ENCODE measurements at places on chromosomes 7 and 10. TPM values are rescaled to one million over a fixed set of nuclear protein-coding genes. Genes with fewer than 3 reads are reported as not detected.

DNA sequence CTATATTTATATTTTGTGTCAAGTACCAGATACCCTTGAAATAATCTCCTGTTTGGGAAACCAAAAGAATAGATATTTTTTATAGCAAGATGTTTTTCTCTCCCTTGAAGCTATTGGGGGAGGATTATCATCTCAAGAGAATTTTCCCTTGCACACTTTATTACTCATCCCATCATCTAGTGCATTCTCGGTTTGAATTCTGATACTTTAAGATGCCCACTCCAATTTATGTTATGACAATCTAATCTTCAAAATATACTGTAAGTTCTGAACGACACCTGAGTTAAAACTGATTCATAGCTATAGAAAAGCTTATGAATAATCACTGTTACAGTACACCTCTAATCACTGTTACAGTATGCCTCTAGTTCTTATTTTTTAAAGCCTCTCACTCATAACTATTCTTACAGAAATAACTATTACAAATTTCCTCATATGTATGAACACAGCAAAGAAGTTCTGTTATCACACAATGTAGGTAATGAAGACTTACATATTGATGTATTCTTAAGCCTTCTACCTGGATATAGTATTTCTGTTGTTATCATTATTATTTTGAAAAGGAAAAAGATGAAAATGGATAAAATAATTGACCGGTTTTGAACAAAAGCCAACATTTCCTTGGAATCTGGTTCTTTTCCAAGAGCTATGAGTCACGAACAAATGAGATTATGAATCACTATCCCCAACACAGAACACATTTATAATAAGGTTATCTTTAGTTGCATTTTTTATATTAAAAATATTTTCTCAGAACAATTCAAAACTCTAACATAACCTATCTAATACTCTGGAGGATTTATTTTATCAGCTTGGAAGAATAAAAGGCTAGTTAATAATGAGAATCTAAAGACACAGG lies 72.3 kb upstream of the FAM13C start:
- DNase-seq, result no peak

DNA sequence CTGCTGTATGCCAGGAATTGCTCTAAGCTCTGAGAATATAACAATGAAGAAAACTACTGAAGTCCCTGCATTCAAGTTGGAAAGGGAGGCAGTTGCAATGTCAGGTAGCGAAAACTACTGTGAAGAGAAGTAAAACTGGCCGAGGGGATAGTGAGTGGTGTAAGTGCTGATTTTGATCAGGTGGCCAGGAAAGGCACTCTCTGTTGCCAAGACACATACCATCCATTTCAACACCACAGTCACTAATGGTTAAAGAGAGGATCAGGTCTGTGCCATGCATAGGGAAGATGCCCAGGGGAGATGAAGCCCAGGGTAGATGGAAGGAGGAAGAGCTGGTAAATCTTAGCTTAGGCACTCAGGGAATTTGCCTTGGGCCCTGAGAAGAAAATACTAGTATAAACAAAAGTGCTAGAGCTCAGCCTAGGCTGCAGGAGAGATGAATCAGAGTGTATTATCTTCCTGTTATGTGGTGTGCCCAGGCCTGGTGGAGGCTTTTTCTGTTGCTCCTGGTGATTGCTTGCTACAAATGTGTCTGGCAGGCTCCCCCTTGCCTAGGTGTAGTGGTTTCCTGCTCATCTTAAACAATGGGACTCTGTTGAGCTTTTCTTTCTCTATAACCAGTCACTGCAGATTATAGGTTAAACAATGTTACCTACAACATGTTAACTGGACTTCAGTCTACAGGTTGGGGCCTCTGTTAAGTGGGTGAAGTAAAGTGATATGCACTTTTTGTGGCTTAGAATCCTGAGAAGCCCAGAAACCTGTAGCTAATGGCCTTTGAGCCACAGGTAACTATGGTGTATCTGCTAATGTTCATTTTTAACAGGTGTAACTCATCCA lies 125.5 kb downstream of the LRRC4 start:
- DNase-seq, result no peak

DNA sequence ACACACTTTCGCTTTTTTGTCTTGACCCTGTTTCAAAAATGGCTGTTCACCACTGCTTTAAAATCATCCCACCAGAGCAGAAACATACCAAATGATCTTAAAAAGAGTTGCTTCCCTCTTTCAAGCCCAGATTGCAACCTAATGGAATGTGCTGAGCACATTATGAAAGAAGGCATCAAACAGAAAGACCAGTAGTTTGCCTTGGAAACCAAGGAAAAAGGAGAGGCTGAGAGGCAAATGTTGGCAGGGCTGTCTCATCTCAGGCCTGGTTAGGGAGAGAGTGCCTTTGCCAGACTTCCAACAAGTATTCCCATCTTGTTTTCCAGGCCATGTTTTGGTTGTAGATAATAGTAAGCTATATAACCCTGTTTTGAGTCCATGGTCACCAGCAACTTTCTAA lies 64.3 kb downstream of the ABCB4 start:
- DNase-seq, result no peak

- DNase-seq, result no peak
Measured at GRCh38 chr7:39501358-39501757, 64.8 kb upstream of the YAE1 start.

DNA sequence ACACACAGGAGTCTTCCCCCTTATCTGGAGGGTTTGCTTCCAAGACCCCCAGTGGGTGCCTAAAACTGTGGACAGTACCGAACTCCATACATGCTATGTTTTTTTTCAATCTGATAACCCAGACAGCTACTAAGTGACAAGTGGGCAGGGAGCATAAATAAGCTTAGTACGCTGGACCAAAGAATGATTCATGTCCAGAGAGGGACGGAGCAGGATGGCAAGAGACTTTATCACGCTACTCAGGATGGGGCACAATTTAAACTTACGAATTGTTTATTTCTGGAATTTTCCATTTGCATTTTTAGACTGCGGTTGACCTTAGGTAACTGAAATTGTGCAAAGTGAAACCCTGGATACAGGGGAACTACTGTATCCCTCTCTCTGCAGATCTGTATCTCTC lies 410.0 kb upstream of the MKI67 start:
- no peak for DNase-seq

GRCh38 chr10:34207343-34207742 lies 607.8 kb downstream of the PARD3 start:
- DNase-seq, result no peak

DNA sequence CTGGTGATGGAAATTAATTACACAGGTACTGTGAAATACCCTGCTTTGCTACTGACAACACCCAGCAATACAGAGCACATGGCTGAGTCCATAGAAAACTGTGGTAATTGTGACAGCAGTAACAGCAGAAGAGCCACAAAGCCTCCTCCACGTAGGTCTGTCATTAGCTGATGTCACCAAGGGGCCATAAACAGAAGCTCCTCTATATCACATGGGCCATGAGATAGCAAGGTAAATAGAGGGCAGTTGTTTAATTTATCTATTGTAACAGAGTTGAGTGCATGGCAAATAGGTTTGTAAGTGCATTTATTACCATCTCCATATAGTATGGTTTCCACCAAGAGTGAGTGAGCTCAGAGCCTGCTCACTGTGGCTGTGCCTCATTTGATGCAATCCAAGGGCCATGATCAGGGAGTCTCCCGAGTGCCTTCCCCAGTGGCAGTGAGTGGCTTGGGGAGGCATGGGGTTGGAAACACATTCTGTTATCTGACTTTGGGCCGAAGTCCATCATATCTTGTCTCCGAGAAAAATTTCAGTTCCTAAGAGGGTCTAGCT lies 281.2 kb downstream of the SKAP2 start:
- no peak for DNase-seq

GRCh38 chr10:60208676-60209269 lies 180.9 kb downstream of the ANK3 start:
- DNase-seq, result no peak

GRCh38 chr7:143345428-143345900 lies 17.0 kb downstream of the FAM131B start:
- no peak for DNase-seq

GRCh38 chr10:804191-804781 lies 114.8 kb upstream of the DIP2C start:
- DNase-seq, result no peak

DNA sequence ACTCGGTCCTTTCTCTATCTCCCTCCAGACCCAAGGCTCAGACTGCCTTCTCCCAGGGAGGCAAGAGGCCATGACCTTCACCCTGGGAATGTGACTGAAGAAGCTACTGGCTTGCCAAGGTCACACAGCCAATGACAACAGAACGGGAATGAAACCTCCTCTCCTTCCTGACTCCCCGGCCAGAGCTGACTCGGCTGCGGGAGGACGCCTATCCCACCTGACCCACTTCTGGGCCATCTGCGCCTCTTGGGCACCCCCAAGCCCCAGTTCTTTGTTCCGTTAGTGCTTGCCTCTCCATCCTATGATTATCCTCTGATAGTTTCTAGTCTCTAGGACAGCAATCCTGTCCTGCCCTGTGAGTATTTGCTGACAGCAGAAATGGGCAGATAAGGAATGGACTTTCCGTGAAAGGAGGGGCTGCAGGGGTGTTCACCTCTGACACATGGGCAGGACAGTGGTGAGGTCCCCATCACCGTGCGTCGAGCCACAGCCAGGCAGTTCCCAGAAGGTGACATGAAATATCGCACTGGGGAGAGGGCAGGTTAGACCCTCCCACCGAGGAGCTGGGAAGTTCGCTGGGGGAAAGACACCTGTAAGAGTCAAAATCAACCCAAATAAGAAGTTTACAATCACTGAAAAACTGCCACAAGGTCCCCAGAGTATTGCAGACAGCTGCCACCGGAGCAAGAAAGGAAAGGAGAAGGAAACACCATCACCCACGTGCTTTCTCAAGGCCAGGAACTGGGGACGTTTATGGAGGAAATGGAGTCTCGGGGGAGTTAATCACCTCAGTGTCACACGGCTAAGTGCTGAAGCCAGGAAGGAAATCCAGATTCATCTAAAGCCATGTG lies 63.0 kb downstream of the INSIG1 start:
- DNase-seq, result no peak

- no peak for DNase-seq
Measured at GRCh38 chr10:31194986-31195385, 124.0 kb upstream of the ZEB1 start.

- no peak for DNase-seq
Measured at GRCh38 chr7:36186359-36187121, 33.5 kb downstream of the EEPD1 start.

GRCh38 chr7:69670701-69671100 lies 72.4 kb downstream of the AUTS2 start:
- no peak for DNase-seq

PTN gene
- total RNA-seq, result 179 TPM

CLDN3 gene
- total RNA-seq, result 10.6 TPM

CLDN15 gene
- 17.1 TPM for total RNA-seq

OPN1SW gene
- not detected for total RNA-seq

SPAM1 gene
- not detected for total RNA-seq

Data from mesothelial cell of epicardium (in vitro differentiated cells).